ENCODE measurements at places on chromosomes 7 and 10. TPM values are rescaled to one million over a fixed set of nuclear protein-coding genes. Genes with fewer than 3 reads are reported as not detected.

PYROXD2 gene
- total RNA-seq = 4.0 TPM

CACNA2D1 gene
- total RNA-seq = 61.4 TPM

OLAH gene
- total RNA-seq = 0.14 TPM

HYAL4 gene
- 0.20 TPM for total RNA-seq

HGF gene
- total RNA-seq = 5.1 TPM

PRLHR gene
- not detected for total RNA-seq

ZNF425 gene
- 0.73 TPM for total RNA-seq

APBB1IP gene
- total RNA-seq = not detected

CAMK2B gene
- 2.7 TPM for total RNA-seq

FAM180A gene
- total RNA-seq = not detected

FAM25C gene
- not detected for total RNA-seq

MEOX2 gene
- not detected for total RNA-seq

GDF2 gene
- not detected for total RNA-seq

ZNF804B gene
- not detected for total RNA-seq

MSANTD7 gene
- total RNA-seq = 27.9 TPM

TMEM229A gene
- total RNA-seq = not detected

MOGAT3 gene
- total RNA-seq = not detected

PALD1 gene
- total RNA-seq = 90.4 TPM

TMEM213 gene
- not detected for total RNA-seq
